ENCODE measurements at places on chromosomes 2 and 18.
A peak's percentile ranks its signal among the peaks of the same experiment; 100 is the strongest.

- DNase-seq, result no peak
These were observed 83.3 kb downstream of the SPIRE1 start for GRCh38 chr18:12574494-12575185.

DNA sequence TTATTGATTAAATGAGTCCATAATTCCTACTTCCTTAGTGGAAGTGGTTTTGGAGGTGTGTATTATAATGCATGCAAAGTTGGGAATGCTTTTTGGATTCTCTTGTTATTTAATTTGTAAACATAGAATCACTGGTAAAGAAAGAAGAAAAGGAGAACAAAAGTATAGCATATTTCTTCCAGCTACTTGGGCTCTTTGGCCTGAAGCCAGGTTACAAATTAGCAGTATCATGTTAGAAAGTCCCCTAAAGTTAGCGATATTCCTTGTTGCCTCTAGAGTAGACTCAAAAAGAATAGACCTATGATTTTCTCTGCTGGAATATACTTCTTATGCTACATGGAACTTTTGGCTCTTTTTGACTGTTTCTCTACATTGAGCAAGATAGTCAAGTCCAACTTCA, 60.6 kb upstream of the CD28 start:
- DNase-seq, result no peak

DNA sequence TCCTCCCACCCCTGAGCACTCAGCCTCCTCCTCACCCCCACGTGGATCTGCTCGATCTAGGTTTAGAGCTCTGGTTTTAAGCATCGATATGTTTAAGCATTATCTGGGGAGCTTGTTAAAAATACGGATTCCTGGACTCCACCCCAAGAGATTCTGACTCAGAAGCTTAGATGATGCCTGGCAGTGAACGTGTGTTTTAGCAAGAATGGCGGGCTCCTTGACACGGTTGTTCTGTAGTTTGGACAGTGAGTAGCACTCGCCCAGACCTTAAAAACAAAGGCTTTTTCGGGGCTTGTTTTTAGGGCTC, 47.3 kb downstream of the LDLRAD4 start:
- DNase-seq, result no peak

DNA sequence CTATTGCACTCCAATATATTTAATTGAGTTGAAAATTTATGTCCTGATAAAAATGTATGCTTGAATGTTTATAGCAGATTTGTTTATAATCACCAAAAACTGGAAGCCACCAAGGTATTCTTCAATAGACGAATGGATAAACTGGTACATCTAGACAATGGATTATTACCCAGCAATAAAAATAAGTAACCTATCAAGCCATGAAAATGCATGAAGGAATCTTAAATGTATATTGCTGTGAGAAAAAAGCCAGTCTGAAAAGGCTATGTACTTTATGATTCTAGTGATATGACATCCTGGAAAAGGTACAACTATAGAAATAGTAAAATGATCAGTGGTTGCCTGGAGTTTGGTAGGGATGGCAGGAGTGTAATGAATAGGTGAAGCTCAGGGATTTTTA, 580.7 kb downstream of the DCC start:
- DNase-seq, result no peak

DNA sequence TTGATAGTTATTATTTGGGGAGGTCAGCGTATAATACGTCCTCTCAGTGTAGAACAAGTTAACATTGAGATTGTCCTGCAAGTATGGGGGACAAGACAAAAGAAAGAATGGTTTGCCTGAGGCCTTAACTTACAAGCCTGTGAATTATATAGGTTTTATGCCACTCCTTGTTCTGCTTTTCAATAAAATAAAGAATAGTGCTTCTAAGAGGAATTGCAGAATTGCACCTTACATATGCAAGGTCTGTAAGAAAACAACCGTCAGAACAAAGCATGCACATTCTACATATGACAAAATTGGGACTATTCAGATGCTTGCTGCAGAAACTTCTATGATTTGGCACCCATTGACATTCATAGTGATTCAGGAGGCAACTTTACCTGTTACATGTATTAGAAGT, 785.0 kb downstream of the NR4A2 start:
- no peak for DNase-seq

DNA sequence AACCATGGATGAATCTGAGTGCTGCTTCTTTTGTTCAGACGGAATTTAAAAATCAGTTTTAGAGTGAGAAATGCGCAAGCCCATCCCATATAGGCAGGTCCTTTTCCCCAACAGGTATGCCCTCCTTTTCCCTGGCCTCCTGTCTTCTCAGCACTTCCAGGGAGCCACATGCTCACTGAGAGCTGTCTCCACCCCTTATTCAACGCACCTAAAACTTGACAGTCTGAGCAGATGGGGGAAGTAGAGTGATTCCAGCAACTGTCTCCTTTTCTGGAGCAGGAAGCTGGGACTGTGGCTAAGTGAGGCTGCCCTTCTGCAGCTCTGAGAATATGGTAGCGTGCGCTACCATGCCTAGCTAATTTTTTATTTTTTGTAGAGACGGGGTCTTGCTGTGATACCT, 53.1 kb upstream of the NOSTRIN start:
- DNase-seq, result no peak

DNA sequence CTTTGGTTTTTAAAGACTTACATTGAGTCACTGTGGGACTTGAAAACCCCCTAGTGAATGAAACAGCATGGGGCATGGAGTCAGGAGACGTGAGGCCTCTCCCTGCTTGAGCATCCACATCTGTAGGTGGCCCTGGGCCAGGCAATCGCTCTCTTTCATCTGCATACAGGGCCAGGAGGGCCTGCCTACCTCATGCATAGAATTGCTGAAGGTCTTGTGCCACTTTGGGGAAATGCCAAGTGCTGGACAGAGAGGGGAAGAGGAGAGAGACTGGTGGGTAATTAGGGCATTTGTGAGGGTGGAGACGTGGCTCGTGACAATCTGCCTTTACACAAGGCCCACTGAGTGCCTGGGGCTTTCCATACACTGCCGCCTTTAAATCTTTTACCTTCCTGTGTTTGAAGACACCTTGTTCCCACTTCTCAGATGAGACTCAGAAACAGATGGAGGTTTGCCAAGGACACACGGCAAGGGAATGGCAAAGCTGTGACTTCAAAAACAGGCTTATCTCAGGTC, 322.2 kb upstream of the HS6ST1 start:
- no peak for DNase-seq

GRCh38 chr2:70643715-70644114, 90.1 kb upstream of the TGFA start:
- DNase-seq, result no peak

- DNase-seq, result no peak
These were observed 81.8 kb downstream of the PTPN4 start for GRCh38 chr2:119841550-119841949.

GRCh38 chr2:152720794-152721193, 2.4 kb downstream of the ARL6IP6 start:
- DNase-seq, result no peak

GRCh38 chr2:31457651-31458050, 43.1 kb upstream of the XDH start:
- no peak for DNase-seq

DNA sequence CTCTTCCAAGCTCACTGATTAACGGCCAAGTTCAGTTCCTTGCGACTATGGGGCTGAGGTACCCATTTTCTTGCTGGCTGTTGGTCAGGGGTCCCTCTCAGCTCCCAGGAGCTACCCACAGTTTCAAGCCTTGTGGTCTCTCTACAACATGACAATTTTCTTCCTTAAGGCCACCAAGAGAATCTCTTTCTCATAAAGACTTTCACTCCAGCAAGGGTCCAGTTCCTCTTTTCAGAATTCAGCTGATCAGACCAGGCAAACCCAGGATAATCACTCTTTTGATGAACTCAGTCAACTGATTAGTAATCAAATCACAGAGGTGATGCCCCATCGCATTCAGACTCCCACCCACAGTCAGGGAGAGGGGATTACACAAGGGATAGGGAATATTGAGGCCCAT, 129.7 kb downstream of the IRS1 start:
- DNase-seq, result no peak

- DNase-seq, result no peak
These were observed 6.5 kb upstream of the NAPG start for GRCh38 chr18:10519366-10519765.

GRCh38 chr18:67035026-67035425, 431.1 kb upstream of the CDH19 start:
- no peak for DNase-seq

- DNase-seq, result no peak
These were observed 26.2 kb upstream of the PMAIP1 start for GRCh38 chr18:59873641-59874040.

DNA sequence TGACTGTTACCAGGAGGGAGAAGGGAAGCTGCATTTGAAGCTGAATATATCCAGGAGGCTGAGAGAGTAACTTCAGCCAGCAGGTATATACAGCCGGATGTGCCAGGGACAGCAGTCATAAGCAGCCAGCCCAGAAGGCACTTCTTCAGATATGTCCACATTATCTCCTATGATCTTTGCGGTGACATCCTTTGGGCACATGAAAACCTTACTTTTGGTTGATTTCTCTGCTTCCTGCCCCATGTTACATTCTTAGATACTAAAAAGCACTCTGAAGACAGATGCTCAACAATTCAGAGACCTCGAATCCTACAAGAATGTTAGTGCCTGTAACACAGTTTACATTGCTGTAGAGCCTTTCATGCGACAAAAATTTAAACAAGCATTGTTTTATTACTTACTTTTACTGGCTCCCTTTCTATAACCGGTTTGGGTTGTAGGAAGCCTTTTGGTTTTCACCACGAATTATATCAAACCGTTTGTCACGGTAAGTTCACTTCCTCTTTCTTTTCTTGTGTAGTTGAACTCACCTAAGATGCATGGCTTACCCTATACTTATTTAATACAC, 50.3 kb upstream of the TLK1 start:
- DNase-seq, result no peak

- DNase-seq, result peak; percentile 17
These were observed 775 bp downstream of the SPRED2 start for GRCh38 chr2:65431421-65432226.

GRCh38 chr2:69680001-69680675, 36.6 kb upstream of the AAK1 start:
- DNase-seq, result no peak

DNA sequence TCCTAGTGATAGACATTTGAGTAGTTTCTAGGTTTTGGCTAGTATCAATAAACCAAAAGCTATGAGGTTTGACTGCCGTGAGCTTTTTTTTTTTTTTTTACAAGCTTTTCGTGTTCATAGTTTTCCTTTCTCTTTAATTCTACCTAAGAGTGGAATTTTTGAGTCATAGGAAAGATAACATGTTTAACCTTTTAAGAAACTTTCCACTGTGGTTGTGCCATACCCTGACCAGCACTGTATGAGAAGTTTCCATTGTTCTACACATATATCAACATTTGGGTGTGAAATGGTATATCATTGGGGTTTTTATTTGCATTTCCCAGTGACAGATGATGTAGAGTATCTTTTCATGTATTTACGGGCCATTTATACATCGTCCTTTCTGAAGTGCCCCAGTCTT, 31.7 kb downstream of the UBE2F start:
- no peak for DNase-seq

- no peak for DNase-seq
These were observed 65.5 kb downstream of the STEAP3 start for GRCh38 chr2:119289093-119289492.

GRCh38 chr2:161418715-161419637, 2.9 kb downstream of the TBR1 start:
- no peak for DNase-seq

DNA sequence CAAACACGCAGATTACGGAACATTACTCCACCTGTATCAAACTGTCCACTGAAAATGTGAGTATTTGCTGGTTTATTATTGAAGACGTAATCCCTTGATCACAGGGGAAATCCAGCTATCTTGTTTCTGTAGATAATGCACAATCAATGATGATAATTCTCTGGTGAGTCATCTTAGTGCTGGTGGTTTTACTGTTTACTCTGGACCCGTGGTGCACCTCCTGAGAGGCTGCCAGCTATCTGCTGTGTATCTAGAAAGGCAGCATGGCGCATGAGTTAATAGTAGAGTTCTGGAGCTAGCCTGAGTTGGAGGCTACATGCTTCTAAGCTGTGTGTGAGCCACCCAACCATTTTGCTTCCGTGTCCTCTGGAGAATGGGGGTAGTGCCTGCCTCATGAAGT, 6.5 kb downstream of the NCAPH start:
- peak; percentile 19 for DNase-seq

GRCh38 chr2:30273574-30273929, 42.2 kb downstream of the LBH start:
- no peak for DNase-seq

- DNase-seq, result no peak
These were observed 241.6 kb downstream of the RPIA start for GRCh38 chr2:88933091-88933490.

DNA sequence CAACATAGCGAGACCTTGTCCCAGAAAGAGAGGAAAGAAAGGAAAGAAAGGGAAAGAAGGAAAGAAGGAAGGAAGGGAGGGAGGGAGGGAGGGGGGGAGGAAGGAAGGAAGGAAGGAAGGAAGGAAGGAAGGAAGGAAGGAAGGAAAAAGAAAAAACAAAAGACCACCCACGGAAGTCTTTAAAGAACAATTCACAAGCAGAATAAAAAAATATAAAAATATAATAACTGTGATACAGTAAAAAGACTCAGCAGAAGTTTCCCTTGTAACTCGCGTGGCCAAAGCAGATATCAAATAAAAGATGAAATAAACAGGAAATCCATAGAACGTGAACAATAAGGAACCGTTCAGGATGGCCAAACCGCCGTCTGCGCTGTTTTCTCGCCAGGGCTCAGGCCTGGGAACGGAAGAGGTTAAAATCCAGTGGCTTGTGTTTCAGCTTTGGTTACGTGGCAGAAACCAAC, 1.2 kb upstream of the SLC1A4 start:
- no peak for DNase-seq

GRCh38 chr18:44805176-44805575, 124.5 kb downstream of the SETBP1 start:
- no peak for DNase-seq

DNA sequence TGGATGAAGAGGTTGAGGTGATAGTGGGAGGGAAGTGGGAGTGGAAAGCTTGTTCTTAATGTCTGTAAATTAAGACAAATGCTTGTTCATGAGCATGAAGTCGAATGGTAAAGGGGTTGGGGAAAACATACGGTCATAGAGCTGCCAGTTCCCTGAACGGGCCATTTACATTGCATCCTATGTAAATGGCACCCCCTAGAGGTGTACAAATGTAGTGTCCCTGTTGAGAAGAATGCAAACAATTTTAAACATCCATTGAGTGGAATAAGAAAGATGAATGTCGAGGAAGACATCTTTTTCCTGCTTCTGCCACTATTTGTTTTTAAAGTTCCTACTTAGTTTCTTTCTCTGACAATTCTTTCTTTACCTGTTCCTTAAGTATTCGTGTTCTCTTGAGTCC, 155.7 kb downstream of the RDH14 start:
- no peak for DNase-seq

GRCh38 chr2:235897992-235898391, 270.2 kb downstream of the GBX2 start:
- DNase-seq, result no peak

GRCh38 chr2:58195662-58196061, 45.5 kb downstream of the FANCL start:
- DNase-seq, result no peak

- peak; percentile 16 for DNase-seq
These were observed 758 bp downstream of the SCLY start for GRCh38 chr2:238061315-238062202.

GRCh38 chr2:11411768-11412448, 54.1 kb downstream of the E2F6 start:
- DNase-seq, result no peak

- no peak for DNase-seq
These were observed 118.1 kb upstream of the GCFC2 start for GRCh38 chr2:75828826-75829225.

- no peak for DNase-seq
These were observed 680.5 kb downstream of the DSC3 start for GRCh38 chr18:30361864-30362540.

GRCh38 chr2:44285174-44285573, 9.9 kb downstream of the SLC3A1 start:
- DNase-seq, result no peak
